T-helper 9 cell (primary cell): ENCODE measurements at places on chromosomes 1 and 21.

DNA sequence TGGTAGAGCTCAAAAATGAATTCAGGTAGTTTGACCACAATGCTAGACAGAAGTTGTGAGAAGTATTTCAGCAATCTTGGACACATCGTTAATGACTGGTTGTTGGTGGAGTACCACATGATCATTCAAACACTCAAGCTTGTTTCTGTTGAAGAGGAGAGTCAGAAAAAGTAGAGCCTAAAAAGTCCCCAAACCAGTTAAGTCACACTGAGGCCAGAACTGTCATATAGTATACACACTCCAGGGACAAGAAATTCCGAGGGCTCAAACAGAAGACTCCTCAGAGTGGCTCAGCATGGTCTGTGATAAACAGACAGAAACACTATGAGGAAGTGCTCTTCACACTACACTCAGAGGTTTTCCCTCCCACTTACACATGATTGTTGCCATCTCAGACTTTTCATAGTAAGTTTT lies 5.8 kb downstream of the TRIM33 start:
- no peak for DNase-seq

DNA sequence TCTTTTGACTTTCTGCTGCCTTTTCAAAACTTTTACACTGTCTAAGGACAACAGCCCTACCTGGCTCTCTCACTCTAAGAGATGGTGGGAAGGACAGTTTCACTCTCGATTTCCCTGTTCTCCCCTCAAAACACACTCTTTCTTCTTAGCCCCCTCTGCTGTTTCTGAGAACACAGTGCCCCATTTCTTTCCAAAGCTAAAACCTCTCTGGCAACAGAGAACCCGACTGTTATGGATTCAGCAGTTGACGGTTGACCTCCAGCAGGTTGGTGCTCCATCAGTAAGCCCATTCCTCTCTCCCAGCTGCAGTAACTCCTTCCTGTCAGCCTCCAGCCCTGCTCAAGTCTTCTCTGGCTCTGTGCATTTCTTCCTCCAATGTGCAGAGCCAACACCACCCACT lies 88.2 kb upstream of the ABCD3 start:
- no peak for DNase-seq

DNA sequence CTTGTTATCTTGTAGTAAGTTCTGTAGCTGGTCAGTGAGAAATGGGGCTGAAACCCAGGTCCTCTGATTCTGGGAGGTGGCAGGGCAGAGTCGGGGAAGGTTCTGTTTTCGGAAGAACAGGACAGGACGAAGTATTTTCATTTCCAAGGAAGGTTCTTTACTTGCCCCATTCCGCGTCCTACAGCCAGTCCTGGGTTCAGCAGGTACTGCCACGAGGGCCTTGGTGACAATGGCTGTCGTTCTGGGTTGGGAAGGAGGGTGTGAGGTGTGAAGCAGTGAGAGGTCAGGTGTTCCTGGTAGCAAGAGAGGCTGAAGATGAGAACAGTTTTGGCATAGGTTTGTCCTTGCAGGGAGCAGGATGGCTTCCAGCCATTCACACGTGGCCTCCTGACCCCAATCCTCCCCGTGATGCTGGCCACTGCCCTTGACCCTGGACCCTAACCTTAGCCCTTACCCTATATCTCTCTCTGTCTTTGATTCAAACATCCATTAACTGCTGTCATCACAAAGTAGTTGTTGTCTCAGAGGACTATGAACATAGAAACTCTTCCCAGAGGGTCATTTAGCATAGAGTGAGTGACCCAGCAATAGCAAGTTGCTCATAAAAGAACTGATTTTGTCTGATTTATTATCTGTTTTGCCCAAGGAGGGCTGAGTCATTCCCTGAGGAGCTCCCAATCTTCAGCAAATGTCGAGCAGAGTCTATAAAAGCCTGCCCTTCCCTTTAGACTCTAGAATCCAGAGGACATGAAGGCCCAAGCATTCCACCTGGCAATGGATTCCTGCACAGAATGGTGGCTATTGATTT lies 25.0 kb downstream of the VASH2 start:
- no peak for DNase-seq

DNA sequence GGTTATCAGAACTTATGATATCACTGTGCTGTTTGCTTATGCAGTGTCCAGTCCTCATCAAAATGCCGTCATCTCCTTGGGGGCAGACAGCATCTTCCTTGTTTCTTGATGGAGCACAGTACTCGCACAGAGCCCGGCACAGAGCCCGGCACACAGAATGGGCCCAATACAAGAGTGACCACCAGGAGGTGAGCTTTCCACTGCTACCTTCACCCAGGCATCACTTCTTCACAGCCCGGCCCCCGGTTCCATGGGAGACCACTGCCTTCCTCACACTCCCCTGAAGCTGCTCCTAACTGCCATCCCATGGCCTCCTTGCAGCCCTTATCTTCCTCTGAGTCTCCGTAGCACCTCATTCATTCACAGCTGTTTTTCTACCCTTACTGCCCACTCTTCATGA lies 94.0 kb downstream of the TNR start:
- DNase-seq: no peak
